NB4 (cell line): ENCODE measurements at places on chromosomes 13 and 19.
A peak's percentile ranks its signal among the peaks of the same experiment; 100 is the strongest.

GRCh38 chr19:3234800-3235199 is 10.3 kb downstream of the CELF5 start:
- DNase-seq, result no peak

DNA sequence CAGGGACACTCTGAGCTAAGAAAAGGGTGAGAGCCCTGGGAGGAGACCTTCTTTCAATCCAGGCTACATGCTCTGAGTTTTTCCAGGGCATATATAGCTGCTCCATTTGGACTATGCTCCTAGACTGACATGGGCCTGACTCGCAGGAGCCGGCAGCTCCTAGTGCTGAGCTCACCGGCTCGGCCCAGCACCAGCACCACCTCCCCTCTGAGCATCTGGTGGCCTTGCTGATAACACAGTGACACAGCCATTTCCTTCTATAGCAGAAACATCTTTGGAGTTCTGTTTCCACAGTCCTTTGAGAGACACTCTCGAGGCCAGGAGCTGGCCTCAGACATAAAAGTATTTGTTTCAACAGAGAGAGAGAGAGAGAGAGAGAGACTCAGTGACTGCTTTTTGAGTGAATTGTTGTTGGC is 184.9 kb downstream of the TM9SF2 start:
- no peak for DNase-seq

- no peak for DNase-seq
Observed at GRCh38 chr19:9171393-9171991, 7.3 kb upstream of the OR7D2 start.

GRCh38 chr13:40169476-40169875 is 497.0 kb downstream of the FOXO1 start:
- no peak for DNase-seq

GRCh38 chr13:110326263-110326904 is 19.3 kb downstream of the COL4A2 start:
- no peak for DNase-seq

DNA sequence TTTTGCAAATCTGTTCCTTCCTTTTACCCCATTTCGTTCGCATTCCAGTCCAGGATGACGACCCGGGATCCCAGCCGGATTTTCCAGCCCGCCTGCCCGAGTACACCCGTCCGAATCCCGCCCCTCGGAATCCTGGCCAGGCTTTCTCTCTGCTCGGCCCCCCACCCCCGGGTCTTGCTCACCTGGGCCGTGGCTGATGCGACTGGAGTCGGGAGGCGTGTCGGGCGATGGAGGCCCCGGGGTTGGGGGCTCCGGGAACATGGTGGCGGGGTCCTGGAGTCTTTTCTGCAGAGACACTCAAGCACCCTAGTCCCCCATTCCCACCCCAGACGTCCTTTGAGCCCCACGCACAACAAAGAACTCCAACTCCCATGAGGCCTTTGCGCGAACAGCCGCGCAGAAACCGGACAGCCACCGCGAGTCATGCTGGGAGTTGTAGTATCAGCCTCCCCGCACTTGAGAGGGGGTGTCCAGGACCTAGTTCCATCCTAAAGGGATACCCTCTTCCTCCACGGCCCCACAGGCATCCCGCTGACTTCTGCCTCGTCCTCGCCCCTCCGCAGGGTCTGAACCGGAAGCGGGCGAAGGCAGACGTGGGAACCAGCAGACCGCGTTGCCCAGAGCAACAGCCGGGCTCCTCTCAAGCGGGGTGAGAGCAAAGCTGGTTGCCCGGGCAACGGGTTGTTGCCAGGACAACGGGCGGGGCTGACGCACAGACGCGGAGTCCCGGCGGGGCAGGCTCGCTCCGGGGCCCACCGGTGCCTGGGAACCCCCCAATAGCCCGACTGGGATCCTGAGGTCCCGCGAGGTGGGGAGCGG is 1.1 kb downstream of the SYT5 start:
- DNase-seq, result peak; percentile 52
